ENCODE measurements at places on chromosomes 12 and 14.

DNA sequence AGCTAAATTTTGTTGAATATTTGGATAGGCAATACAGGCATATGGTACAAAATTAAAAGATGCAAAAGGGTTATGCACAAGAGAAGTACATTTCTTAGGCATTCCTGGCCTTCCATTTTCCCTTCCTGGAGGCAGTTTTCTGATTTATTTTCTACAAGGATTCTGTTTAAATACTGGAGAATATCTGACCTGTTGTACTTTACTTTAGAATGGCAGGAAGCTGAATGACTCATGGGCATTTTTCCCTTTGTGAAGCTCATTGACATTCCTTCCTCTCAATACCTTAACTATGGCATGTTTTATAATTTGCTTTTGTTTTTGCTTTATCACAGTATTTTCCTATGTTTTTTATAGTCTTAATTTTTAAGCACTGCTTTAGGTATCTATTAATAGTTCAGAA is 62.7 kb downstream of the RCOR1 start:
- no peak for DNase-seq

DNA sequence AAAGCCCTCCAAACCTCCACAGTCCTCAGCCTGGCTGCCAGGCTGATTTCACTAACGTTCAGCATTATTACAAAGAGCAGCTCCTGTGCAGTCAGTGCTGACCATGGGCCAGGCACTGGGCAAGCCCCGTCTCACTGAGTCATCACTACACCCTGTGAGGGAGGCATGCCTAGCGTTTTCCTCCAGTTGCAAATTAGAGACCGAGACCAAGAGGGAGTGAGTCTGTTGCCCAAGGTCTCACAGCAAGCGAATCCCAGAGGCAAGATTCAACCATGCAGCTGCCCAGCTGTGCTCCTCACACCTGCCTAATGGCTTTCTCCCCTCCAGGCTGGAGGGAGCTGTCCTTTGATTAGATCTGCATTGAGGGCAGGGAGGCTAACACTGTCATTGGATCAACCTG is 229.3 kb upstream of the LHX5 start:
- DNase-seq, result peak; percentile 23

GRCh38 chr12:188910-189621 is 24.9 kb downstream of the SLC6A12 start:
- no peak for DNase-seq

GRCh38 chr12:14931359-14931758 is 7.0 kb downstream of the ERP27 start:
- DNase-seq, result no peak

DNA sequence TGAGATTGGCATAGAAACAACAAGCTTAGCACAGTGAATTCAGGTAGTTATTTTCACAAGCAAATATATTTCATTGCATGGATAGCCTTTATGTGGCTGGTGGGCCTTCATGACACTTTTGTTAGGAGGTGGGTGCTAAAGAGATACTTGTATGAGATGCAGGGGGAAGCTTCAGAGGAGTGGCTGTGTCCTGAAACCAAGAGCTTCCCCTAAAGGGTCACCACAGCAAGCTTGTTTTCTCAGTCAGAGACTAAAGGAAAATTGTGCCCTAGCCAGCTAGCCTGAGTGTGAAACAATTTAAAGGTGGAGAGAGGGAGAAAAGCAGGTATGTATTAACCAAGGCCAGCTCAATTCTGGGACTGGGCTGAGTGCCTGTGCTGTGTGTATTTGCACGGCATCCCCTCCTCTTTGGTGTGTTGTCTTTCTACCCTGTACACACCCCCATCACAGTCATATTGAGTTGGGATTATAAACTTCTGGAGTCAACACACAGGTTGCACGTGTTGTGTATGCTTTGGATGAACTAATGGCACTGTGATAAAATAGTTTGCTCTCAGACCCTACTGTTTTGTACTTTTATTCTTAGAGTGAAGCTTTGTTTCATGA is 79.2 kb downstream of the RASSF8 start:
- DNase-seq, result no peak

- no peak for DNase-seq
These were observed 2.0 kb upstream of the PCK2 start for GRCh38 chr14:24092110-24092504.

GRCh38 chr12:124371970-124372555 is 77.2 kb downstream of the RFLNA start:
- no peak for DNase-seq

- no peak for DNase-seq
These were observed 109.4 kb upstream of the GARIN2 start for GRCh38 chr14:67079846-67080245.

DNA sequence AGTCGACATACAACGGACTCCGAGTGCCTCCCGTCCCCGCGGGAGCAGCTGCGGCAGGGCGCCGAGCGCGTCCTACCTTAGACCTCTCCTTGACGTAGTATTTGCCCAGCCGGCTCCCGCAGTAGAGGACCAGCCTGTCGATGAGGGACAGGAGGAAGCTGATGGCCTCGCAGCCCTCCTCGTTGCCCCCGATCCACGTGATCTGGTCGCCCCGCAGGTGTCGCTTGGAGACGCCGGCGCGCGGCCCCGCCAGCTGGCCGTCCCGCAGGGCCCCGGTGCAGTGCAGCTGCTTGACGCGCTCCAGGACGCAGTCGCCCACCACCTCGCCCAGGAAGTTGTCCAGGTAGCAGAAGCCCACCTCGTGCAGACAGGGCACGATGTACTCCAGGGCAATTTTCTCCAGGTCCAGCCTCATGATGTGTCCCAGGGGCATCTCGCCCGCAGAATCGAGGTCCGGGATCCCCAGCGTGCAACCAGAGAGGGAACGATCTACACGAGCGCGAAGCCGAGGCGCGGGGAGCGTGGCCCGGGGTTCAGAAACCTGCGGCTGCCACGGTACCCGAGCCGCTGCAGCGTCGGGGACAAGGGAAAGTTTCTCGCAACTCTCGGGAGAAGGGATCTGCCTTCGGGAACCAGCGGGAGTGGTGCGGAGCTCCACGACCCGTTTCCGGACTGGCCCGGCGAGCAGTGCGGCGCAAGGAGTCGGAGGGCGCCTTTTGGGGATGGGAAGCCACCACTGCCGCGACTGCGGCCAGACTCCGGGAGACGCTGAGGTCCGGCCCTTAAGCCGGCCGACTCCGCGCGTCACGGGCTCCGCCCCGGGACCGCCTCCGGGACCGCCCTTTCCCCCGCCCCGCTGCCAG is at the start of gene EGLN3:
TSS of gene EGLN3 (minus strand) at position 755 of the 863 bp plus-strand sequence. CDS start at position 433, 322 bp downstream.
- peak; percentile 33 for DNase-seq

DNA sequence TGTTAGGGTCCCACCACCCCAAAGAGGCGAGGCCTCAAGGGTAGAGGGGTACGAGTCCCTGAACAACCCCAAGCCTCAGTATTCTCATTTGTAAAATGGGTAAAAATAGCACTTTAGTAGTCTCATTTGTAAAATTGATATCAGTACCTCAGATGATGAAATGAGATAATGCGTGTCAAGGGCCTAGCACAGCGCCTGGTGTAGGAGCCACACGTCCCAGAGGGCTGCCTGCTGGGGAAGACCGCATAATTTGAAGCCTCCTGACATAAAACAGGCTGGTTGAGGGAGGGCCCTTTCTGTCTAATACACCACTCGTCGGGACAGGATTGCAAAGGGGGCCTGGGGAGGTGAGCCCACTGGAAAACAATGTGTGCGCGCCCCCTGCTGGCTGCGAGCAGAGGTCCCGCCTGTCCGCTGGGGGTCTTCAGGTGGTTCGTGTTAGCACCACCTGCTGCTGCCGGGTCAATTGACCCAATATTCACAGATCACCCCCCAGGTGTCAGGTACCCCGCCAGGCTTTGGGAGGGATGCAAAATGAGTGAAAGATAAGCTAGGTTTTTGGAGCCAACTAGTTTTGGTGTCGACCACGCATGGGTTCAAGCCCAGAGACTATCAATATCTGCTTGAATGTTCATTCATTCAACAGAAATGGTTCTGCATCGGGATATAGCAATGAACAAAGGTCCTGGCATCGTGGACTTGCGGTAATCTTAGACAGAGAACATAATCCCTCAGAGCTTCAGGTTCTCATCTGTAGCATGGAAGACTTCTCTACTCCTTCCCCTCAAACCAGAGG is 24.7 kb upstream of the IRF2BPL start:
- DNase-seq, result no peak

DNA sequence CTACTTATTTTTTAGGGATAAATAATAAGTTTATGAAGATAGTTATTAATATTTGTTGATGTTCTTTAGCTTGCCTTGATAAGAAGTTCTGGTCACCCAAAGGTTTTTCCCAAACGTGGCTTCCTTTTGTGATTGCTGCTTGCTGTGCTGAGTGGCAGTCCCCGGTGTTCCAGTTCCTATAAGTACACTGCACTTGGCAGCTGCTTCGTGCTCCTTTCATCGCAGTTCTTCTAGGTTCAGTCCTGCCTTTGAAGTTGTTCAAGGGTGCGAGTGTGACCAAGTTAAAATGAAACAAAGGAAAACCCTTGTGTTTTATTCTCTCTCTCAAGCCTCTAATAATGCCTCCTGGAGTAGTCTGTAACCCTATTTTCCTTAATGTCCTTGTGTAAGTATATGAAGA is 128.5 kb upstream of the ATF1 start:
- no peak for DNase-seq

- no peak for DNase-seq
These were observed 188.0 kb downstream of the MON2 start for GRCh38 chr12:62654326-62655241.

Data from stromal cell of bone marrow (primary cell).